ENCODE measurements at places on chromosomes 13 and 19.

DNA sequence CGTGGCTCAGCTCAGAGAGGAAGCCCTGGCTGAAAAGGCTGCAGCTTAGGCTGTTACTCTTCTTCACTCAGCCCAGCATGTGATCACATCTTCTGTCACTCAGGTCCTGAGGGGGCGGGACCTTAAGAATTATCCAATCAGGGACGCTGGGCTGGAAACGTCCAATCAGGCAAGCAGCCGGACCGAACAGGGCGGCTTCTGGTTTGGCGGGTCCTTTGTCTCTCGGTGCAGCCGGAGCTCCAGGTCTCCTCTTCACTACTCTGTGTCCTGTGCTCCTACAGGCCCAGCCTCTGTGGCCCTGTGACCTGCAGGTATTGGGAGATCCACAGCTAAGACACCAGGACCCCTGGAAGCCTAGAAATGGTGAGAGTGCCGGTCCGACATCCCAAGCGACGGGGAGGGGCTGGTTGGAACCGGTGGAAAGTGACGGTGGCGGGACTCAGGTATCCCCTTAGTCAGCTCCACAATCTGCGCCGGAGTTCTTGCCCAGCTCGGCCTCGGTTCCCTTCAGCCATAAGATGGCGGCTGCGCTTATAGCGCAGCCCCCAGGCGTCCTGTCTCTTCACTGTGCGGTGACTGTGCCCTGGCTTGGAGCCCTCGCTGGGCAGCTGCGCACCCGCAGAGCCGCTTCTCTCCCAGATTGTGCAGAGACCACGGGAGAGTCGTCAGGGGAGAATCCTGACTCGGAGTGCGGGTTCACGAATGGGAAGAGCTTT lies at the start of gene ZNF93:
TSS of gene ZNF93 (plus strand) at position 218 of the 716 bp plus-strand sequence. CDS start at position 361, 143 bp downstream.
- peak; percentile 96 for DNase-seq

GRCh38 chr19:44202974-44203373 lies 9.4 kb upstream of the ZNF227 start:
- DNase-seq, result no peak

- no peak for DNase-seq
These were observed at the start of gene PNMA8B for GRCh38 chr19:46495786-46496099. Gene PNMA8B (minus strand): TSS chr19:46495867. CDS start chr19:46495465, 402 bp downstream.

- no peak for DNase-seq
These were observed 15.9 kb downstream of the EPN1 start for GRCh38 chr19:55690769-55691545.

DNA sequence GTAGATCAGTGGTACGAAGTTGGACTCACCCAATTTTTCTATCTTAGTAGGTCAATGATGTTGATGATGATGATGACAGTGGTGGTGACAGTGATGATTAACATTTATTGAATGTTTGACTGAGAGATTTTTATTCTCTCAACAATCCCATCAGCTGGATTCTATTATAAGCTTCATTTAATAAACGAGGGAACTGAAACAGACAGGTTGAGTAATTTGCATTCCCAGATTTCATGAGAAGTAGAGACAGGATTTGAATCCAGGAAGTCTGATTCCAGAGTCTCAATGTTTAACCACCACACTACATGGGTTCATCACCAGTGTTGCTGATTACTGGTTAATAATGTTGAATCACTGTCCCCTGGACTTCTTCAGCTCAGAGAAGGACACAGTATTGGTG lies 168.9 kb downstream of the FLT1 start:
- DNase-seq, result no peak

DNA sequence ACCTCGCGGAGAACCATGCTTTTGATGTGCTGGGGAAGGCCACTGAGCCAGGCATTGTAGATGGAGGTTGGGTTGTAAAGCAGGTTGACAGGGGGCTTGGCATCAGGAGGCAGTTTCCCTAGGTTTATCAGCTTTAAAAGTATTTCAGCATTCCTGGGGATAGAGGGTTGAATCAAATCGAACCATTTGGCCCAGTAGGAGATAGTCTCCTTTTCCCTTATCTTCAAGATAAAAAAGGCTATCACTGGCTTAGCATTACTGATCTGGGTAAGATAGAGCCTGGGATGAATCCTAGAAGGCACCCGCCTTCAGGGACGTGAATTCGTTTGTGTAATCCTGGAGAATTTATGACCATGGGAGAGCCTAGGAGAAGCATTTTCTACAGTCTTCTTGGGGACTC lies 30.6 kb downstream of the SLC6A16 start:
- DNase-seq, result no peak

- DNase-seq, result peak; percentile 91
These were observed 44.4 kb downstream of the TSHZ3 start for GRCh38 chr19:31304831-31305312.

DNA sequence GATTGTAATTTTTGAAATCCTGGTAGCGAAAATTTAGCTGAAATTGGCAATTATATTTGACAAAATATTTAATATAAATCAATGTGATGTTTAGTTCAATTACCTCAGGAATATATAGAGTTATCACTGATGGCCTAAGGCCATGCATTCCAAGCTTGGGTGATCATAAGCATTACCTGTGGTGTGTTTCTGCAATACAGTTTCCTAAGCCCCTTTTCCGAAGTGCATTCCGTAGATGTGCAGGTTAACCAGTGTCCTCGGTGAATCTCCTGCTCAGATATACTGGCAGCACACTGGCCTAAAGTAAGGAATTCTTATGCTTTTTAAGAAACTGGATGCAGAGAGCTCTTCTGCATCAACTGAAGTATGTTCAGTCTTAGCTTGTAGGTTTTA lies 35.0 kb downstream of the ITGBL1 start:
- no peak for DNase-seq

- no peak for DNase-seq
These were observed 21.8 kb upstream of the RANBP3 start for GRCh38 chr19:5999693-6000092.

GRCh38 chr13:21849323-21849722 lies 178.4 kb downstream of the FGF9 start:
- DNase-seq, result peak; percentile 28

DNA sequence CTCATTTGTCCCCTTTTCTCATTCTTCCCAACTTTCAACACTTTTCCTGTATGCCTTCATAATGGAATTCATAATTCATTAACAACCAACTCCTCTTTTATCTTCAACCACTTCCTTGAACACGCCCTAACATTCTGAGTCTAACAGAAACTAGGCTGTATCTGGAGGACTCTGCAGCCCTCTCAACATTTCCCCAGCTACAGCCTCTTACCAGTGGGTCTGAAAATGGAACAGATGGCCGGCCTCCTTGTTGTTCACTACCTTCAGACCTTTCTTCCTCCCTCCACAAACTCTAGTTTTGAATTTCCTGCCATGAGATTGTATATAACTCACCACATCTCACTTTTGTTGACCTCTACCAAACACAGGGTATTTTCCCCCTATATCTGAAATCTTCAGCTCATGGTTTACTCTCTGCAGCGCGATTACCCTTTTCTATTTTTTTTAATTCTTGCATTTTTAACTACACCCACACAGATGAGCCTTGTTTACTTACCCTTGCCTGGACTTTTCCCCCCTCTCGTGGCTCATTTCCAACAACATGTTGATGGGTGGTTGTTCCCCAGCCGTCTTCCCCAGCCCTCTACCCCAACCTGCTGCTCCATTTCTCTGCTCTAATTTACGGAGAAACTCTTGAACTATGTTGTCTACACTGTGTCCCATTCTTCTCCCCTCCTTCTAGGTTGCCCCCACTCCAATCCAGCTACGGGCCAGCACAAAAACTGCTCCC lies 846 bp downstream of the ZNF790 start:
- no peak for DNase-seq

- DNase-seq, result no peak
These were observed 4.1 kb upstream of the ICAM3 start for GRCh38 chr19:10343495-10343894.

DNA sequence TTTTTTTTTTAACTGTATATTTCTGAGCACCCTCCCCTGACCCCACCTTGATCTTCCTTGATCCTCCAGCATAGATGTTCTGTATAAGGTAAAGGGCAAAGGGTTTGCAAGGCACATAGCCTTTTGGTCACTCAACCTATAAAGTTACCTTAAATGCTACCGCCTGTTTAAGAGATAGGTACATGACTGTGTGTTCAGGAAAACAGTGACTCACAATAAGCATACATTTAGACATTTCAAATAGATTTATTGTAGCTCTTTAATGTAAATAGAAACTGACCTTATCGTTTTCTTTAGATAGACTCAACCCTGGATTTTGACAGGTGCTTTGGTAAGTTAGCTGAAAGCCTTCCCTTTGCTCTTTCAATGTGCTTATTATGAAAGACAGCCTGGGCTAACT lies 15.2 kb upstream of the SLC10A2 start:
- no peak for DNase-seq

DNA sequence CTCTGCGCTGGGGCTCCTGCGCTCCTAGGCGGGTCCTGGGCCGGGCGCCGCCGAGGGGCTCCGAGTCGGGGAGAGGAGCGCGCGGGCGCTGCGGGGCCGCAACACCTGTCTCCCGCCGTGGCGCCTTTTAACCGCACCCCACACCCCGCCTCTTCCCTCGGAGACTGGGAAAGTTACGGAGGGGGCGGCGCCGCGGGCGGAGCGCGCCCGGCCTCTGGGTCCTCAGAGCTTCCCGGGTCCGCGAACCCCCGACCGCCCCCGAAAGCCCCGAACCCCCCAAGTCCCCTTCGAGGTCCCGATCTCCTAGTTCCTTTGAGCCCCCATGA lies at the start of gene GJB2:
TSS of gene GJB2 (minus strand) at position 103 of the 326 bp plus-strand sequence. CDS start 3,357 bp downstream, outside the sequence.
- DNase-seq, result no peak

GRCh38 chr13:49082653-49083536 lies 107.2 kb downstream of the FNDC3A start:
- no peak for DNase-seq

- peak; percentile 72 for DNase-seq
These were observed at the start of gene NCR1 for GRCh38 chr19:54905803-54906511. Gene NCR1 (plus strand): TSS chr19:54906148. CDS start chr19:54906188, 40 bp downstream.

DNA sequence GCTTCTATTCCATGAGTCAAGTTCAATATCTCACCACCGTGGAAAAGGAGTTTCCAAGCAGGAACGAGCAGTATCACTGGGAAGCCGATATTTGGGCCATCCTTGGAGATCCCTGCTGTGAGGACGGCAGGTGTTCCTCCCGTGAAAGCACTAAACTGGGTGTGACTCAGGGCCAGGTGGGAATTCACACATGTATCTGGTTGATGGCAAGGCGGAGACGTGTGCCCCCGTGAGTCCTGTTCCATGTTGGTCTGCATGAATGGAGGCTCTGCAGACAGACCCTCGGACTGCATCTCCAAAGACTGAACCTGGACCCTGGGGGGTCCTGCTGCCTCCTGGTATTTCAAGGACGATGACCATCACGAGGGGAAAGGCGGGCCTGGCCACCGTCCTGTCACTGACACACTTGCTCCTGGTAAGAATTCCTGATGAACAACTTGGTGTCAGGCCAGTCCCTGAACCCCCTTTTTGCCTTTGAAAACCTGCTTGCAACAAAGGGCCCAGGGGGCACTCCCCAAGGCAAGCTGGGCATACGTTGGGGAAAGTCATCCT lies 22.8 kb upstream of the GAS6 start:
- DNase-seq, result no peak

DNA sequence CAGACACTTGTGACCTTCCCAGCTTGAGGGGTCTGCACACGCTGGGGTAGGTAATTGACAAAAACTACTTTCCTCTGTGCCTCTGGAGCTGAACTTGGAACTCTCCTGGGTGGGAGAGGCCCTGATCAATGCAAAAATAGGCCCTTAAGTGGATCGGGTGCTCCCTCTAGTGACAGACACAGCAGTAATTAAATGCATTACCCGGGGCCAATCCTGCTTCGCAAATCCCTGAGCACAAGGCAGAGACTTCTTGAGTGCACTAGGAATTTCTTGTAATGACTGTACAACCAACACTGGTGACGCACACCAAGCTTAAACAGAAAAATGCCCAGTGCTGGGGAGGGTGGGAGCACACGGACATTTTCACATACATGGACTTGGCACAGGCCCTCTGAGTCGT lies 10.6 kb upstream of the UBE2S start:
- DNase-seq, result peak; percentile 68

DNA sequence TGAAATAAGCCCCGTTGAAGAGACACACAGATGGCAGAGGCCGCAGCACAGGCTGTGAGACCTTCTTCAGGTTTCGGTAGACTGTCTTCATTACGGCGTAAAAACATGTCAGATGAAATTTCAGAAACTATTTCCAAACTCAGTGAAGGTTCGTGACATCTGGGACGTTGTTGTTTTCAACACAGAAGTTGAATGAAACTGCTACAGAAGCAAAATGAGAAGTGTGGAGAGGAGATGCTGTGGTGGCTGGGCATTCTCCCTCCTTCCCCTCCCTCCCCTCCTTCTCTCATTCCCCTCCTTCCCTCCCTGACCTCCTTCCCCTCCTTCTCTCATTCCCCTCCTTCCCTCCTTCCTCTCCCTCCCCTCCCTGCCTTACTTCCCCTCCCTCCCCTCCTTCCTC lies 113.6 kb downstream of the ATP11A start:
- DNase-seq, result no peak

DNA sequence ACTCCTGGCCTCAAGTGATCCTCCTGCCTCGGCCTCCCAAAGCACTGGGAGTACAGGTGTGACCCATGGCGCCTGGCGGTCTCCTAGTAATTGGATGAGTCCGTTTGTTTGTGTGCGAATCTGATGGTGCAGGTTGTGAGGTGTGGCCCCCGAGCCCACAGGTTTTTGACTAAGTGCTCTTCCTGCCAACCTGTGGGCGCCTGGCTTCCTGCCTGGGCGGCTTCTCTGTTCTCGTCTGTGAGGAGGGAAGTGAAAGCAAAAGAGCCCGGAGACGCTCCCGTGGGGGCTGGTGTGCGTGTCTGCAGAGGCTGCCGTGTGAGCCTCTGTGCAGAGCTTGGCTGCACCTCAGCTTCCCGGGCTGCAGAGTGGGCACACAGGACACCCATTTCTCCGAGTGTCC lies 10.0 kb downstream of the ARHGAP45 start:
- peak; percentile 74 for DNase-seq

GRCh38 chr13:38008636-38009035 lies 139.1 kb upstream of the TRPC4 start:
- no peak for DNase-seq

GRCh38 chr13:75959861-75960481 lies 323.8 kb downstream of the LMO7 start:
- no peak for DNase-seq

DNA sequence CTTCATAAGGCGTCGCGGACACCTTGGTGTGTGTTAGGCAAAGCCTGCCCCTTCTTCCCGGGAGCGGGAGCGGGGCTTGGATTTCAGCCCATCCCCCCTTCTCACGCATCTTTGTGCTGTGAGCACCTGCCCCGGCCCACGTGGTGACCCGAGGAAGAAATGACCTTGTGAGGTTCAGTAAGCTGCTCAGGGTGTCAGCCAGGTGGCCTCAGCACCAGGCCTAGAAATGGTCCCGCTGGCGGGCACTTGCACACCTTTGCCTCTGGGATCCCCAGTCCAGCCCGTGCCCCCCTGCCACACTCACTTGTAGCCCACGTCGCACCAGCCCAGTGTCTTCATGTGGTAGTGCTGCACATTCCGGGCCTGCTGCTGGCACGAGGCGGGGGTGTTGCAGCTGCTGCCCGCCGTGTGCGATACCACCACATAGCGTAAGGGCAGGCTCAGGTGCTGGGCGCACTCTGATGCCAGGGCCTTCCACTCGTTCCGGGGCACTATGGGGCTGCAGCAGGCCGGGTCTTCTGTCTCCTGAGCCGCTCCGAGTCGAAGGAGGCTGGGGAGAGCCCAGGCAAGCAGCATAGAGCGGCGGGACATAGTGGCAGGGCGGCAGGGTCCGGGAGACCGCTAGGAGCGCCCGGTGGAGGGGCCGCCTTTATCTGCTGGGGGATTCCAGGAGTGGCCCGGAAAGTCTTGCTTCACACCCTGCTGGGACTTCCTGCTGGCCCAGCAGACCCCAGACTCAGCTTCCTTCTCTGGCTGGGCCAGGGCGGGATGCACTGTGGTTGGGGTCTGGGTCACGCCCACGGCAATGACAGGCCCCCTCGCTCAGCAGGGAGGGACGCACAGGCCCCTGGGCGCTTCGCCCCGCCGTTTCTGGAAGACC lies at the start of gene PGLYRP1:
TSS of gene PGLYRP1 (minus strand) at position 623 of the 880 bp plus-strand sequence. CDS start at position 591, 32 bp downstream.
- no peak for DNase-seq

GRCh38 chr13:27000686-27001085 lies 170.9 kb downstream of the USP12 start:
- DNase-seq, result no peak
